ENCODE measurements at places on chromosomes 6 and 20. TPM values are rescaled to one million over a fixed set of nuclear protein-coding genes. Genes with fewer than 3 reads are reported as not detected.

The ADGRF1 gene
- 0.82 TPM for total RNA-seq

The NINL gene
- total RNA-seq: 9.7 TPM

The TCP11 gene
- total RNA-seq: 0.41 TPM

DNA sequence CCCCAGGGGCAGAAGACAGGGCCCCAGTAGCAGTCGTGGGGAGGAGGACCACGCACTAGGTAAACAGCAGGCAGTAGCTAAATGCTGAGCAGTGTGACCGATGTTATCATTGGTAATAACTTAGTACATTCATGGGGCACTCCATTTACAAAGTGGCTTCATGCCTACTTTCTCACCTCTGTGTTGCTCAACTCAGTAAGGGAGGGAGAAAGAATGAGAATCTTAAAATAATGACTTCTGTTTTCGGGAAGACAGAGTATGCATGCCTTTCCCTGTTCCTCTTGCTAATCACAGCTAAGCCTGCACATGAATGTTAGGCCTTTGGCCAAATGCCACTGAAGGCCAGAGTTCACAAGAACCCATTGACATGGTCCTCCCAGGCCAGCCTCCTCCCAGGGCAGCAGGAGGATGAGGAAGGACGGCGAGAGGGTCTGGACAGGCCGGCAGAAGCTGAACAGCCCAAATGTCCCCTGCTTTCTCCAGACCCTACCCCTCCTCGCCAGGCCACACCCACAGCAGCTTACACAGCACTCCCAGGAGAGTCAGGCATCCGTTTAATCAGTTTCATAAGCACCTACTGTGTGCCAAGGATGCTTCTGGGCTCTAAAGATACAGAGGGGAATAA is 183.4 kb downstream of the ANKRD60 start:
- DNase-seq: no peak

DNA sequence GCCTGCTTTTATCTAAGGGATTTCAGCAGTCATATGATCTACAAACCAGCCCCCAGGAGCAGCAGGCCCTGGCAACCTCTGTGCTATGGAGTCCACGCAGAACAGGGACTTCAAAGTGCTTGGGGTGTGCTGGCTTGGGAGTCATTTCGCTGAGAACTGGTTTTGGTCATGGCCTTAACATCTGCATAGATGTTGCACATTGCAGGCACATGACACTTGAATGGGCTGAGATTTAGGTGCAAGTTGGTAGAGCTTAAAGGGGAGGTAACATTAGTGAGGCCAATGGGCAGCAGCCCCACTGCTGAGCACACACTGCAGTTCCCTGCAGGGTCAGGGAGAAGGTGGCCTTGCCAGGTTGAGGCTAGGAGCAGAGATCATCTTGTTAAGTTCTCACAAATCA is 43.6 kb downstream of the RREB1 start:
- no peak for DNase-seq

GRCh38 chr20:845941-846893 is 12.7 kb downstream of the FAM110A start:
- DNase-seq: no peak

- no peak for DNase-seq
Measured at GRCh38 chr6:136618086-136618485, 67.9 kb upstream of the MAP7 start.

The LKAAEAR1 gene
- total RNA-seq: not detected

GRCh38 chr6:139062932-139063646 is 34.5 kb downstream of the ABRACL start:
- no peak for DNase-seq

DNA sequence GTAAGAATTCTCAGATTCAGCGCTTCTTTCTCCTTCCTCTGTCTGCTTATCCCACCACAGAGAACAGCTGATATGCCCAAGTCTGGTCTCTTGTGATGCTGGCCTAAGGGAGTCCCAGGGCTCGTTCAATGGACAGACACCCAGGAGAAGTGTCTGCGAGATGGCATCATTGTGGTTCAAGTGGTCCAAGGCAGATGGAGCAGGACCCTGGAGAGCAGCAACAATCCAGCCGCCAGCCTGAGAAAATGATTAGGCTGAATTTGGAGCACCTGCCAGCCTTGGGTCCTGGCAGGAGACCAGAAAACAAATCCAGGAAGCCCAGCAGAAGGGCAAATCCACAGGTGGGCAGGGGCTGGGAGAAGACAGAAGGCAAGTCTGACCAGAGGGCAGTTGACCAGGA is 145.8 kb downstream of the PTPRT start:
- no peak for DNase-seq

DNA sequence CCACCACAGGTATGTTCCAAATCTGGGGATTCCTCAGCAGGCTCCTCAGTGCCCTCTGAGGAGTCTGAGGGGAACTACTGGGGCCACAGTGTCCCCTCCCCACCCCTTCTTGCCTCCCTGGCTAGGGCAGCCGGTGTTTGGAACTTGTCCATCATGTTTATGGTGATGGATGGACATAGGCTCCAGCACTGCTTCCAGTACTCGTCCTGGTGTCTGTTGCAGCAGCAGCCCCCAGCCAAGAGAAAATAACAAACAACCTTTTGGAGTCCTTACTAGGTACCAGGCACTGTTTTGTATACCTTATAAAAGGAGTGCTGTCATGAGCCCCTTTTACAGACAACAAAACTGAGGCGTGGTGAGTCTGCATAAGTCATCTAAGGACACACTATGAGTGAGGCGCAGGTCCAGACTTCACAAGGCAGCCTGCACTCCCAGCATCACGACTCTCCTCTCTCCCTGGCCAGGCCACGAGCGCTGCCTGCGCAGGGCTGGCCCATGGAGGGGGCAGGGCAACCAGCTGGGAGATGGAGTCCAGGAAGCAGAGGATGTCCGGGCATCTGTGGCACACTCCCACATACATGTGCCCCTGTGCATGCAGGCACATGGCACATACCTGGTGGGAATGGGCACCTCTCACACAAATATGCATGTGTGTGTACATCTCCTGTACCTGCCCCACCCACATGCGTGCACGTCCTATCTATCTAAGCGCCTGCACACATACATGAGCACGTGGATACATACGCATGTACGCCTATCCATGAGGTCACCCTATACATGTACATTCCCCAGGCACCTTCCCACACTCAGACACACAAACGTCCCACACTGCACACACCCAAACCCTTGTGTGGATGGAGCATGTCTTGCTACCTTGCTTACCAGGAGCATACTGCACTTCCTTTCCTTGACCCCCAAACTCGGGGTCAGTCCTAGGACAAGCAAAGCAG is 152.7 kb downstream of the VEGFA start:
- no peak for DNase-seq

GRCh38 chr6:153842491-153842890 is 196.5 kb upstream of the OPRM1 start:
- DNase-seq: no peak

GRCh38 chr6:63997734-63998133 is 362.1 kb downstream of the PHF3 start:
- no peak for DNase-seq

DNA sequence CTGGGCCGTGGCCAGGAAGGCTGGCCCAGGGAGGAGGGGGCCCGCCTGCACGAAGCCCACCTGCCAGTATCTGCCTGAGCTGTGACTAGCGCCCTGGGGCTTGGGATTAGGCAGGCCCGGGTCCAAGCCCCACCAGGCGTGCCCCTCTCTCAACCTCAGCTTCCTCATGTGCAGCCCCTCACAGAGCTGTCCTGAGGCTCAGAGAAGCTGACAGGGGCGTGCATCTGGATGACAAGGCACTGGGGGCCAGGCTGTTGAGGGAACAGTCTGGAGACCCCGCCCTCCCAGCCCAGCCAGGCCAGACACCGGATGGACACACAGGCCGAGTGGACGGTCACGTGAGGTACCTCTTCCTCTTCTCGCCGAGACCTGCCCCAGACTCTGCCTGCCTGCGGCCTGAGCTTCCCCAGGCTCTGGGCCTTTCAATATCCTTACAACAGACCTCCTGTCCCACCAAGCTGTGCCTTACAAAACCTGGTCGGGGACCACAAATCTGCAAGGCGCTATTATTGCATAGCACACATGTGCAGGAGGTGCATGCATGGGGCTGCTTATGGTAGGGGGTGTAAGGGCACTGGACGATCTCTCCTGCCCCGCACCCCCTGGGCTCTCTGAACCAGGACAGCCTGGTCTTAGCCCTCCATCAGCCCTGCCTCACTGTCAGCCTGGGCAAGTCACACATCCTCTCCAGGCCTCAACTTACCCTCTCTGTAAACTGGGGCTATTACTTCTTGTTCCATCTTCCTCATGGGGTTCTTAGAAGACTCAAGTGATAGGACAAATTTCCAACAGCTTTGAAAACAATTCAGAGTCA is 20.0 kb downstream of the NOL4L start:
- no peak for DNase-seq

The ETV7 gene
- 2.7 TPM for total RNA-seq

- DNase-seq: no peak
Measured at GRCh38 chr6:11938285-11938890, 73.7 kb upstream of the HIVEP1 start.

The OPN5 gene
- total RNA-seq: not detected

The NMBR gene
- total RNA-seq: not detected

- peak; percentile 20 for DNase-seq
Measured at GRCh38 chr6:33744001-33744848, 2.5 kb downstream of the IP6K3 start.

DNA sequence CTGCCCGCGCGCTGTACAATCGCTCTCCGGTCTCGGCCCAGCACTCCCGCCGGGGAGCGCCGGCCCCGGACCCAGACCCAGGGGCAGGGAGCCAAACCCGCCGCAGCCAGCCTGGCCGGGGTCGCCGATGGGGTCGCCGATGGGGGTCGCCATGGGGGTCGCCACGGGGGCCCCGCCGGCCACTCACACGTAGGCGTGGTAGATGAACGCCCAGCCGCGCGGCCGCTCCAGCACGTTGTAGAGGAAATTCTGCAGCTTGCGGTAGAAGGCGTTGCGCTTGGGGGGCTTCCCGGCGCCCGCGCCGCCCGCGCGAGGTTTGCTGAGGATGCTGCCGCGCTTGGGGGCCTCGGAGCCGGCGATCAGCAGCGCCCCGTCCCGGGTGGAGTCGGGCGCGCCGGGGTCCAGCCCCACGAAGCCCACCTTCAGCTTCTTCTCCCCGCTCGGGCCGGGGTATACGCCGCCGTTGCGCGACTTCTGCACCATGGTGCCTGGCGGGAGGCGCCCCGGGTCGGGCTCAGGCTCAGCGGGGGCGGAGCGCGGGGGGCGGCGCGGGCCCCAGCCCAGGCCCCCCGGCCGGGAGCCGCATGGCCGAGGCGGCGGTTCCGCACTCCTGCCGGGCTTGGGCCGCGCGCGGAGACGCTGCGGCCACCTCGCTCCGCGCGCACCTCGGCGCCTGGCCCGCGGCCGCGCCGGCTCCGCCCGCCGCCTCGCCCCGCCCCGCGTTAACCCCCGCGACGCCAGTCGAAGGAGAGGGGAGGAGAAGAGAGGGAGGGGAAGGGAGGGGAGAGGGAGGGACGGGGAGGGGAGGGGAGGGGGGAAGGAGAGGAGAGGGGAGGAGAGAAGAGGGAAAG is at the start of gene KCNQ2:
Gene KCNQ2 (minus strand): TSS at position 675 of the 851 bp plus-strand sequence. CDS start 192 bp downstream, at position 483.
- no peak for DNase-seq

GRCh38 chr6:101484781-101485180 is 91.3 kb downstream of the GRIK2 start:
- DNase-seq: no peak

DNA sequence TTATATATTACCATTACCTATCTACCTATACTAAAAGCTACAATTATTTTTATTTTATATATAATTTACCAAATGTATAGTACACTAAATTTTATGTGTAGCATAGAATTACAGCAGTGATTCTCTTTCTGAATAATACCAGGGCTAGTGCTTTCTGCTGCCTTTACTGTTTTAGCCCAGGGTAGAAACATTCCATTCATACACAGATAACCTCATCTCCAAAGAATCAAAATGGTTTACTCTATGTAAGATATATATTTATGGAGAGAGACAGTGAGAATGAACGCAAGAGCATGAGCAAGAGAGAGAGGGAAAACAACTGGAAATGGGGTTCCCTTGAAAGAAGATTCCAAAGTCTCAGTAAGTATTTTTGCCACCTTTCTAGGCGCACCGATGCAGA is 56.3 kb upstream of the ATXN1 start:
- DNase-seq: no peak

DNA sequence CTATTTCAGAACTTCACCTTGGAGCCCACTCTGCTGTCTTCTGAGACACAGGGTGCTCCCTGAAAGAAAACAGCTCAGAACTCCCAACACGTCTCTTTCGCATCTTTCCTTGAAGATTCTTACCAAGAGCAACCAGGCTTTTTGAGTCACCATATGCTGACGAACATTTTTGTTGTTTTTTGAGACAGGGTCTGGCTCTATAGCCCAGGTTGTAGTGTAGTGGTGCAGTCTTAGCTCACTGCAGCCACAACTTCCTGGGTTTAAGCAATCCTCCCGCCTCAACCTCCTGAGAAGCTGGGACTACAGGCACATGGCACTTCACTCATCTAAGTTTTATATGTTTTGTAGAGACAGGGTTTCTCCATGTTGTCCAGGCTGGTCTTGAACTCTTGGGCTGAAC is 68.5 kb downstream of the TRMT11 start:
- no peak for DNase-seq

The TNXB gene
- total RNA-seq: 1.7 TPM

- no peak for DNase-seq
Measured at GRCh38 chr6:138226700-138227315, 8.5 kb upstream of the PBOV1 start.

- no peak for DNase-seq
Measured at GRCh38 chr20:50628332-50628731, 63.0 kb downstream of the RIPOR3 start.

- DNase-seq: no peak
Measured at GRCh38 chr20:23449421-23449820, 3.3 kb downstream of the CST11 start.

- DNase-seq: no peak
Measured at GRCh38 chr6:161342039-161342438, 68.2 kb upstream of the AGPAT4 start.

The PHACTR3 gene
- total RNA-seq: not detected

The ECHDC1 gene
- total RNA-seq: 54.0 TPM

DNA sequence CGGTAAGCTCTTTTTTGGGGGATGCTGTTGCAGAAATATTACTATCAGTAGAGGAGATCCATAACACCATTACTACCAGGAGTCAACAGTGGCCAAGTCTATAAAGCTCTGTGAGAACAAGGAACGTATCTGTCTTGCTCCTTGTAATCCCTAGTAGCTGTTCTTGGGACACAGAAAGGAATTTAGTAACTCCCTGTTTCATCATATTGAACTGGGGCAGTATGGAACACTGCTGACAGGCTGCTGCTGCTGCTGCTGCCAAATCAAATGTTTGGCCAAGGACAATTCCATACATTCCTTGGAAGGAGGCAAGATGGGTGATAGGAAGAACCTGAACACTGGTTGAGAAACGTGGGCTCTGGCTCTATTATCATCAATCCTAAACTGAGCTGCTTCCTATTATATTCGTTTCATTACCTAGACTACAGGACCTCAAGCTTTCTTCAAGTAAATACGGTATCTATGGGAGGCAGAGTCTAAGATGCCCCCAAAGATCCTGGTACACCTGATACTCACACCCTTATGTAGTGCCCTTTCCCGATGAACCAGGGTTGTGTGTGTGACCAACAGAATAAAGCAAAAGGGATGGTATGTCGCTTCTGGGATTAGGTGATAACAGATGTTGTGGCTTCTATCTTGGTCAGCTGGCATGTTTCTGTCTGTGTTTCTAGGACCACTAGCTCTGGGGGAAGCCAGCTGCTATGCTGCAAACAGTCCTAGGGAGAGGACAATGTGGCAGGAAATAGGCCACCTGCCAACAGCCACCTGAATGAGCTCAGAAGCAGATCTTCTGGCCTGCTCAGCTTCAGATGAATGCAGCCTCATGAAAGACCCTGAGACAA is 39.5 kb downstream of the ELOVL5 start:
- no peak for DNase-seq
